ENCODE measurements at places on chromosomes 3 and 15.

GRCh38 chr3:87088993-87089841, 98.3 kb upstream of the VGLL3 start:
- no peak for DNase-seq

DNA sequence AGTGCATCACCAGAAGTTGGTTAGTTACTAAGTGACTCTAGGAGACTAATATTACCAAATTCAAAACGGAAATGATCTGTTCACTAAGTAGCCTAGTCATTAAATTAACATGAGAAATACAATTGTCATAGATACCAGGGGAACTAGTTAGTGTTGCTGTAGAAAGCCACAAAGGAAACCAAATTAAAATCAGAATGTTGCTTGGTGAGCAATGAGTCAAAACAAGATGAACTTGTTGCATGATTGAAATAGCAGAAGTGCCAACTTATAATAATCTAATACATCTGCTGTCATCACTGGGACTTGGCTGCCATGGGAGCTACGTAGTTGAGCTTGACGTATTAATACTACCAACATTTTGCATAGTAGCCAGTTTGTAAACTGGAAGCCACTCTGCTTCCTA, 458.1 kb downstream of the DIPK2A start:
- DNase-seq = no peak

GRCh38 chr15:81506071-81506470, 132.1 kb upstream of the TMC3 start:
- DNase-seq = no peak

- DNase-seq = no peak
These were observed 414.2 kb upstream of the CCDC54 start for GRCh38 chr3:106962993-106963392.

- no peak for DNase-seq
These were observed 515.3 kb upstream of the CFAP20DC start for GRCh38 chr3:59565125-59565524.
